ENCODE measurements at places on chromosomes 1 and 21. TPM values are rescaled to one million over a fixed set of nuclear protein-coding genes. Genes with fewer than 3 reads are reported as not detected.

GRCh38 chr21:42117967-42118780 lies 47.1 kb downstream of the UMODL1 start:
- no peak for DNase-seq

DNA sequence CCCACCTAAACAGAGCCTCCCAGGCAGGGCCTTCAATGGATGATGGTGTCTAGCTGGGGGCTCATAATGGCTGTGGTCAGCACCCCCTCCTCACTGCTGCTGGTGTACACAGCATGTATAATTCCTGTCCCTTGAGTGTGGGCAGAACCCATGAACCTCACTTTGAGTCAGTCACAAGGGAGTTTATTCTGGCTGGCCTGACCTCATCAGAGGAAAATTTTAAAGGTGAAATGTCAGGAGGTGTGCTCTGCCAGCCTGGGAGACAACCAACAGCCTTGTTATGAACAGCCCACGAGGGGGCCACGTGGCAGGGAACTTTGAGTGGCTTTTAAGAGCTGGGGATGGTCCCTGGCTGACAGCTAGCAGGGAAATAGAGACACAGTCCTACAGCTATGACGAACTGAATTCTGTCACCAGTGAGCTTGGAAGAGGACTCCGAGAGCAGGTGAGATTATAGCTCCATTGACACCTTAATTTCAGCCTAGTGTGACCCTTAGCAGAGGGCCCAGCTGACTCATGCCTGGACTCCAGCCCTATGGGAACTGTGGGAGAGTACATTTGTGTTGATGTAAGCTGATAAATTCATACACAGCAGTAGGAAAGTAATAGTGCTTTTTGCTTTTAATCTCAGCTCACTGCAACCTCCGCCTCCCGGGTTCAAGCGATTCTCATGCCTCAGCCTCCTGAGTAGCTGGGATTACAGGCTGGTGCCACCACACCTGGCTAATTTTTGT lies 73.5 kb upstream of the RUNX3 start:
- DNase-seq: no peak

DNA sequence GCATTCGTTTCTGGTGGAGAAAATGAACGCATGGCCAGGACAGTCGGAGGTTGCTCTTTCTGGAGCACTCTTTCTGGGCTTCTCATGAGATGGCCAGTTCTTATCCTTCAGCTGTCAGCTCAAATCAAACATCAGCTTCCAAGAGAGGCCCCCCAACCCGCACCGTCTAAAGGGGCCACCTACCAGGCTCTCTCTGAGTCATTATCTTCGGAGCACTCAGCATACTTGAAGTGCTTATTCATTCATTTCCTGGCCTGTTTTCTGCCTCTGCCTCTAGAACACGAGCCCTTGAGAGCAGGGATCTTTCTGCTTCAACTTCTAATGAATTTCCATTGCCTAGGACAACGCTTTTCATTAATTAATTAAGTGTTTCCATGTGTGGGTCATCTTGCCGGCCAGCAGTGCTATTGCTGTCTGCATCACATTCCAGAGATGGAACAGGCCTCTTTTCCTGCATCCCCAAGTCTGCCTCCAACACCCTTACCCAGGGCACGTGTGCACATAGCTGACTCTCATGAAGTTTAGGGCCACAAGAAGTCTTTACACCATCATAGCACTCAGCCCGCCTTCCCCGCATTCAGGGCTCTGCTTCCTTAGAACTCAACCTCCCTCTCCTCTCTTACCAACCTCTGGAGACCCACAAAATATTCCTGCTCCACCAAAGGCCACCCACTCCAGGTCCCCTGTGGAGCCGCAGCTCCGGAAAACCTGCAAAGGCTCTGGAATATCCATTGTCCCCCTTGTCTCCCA lies 52.1 kb upstream of the LAPTM5 start:
- peak; percentile 88 for DNase-seq

GRCh38 chr1:1348420-1349255 lies 580 bp downstream of the DVL1 start:
- no peak for DNase-seq

GRCh38 chr1:151635479-151636072 lies 23.7 kb downstream of the SNX27 start:
- DNase-seq: no peak

Gene EXOSC10
- total RNA-seq: 72.4 TPM

Gene TFF2
- not detected for total RNA-seq

Data from SJSA1 (cell line).